Stimulated activated CD8-positive, alpha-beta memory T cell treated with anti-CD3 and anti-CD28 coated beads, Interleukin-7, amount 100 ng/mL, for 48 hours (primary cell): ENCODE measurements at places on chromosomes 7 and 10.

GRCh38 chr7:30970074-30970473 lies 6.3 kb downstream of the GHRHR start:
- DNase-seq = no peak

DNA sequence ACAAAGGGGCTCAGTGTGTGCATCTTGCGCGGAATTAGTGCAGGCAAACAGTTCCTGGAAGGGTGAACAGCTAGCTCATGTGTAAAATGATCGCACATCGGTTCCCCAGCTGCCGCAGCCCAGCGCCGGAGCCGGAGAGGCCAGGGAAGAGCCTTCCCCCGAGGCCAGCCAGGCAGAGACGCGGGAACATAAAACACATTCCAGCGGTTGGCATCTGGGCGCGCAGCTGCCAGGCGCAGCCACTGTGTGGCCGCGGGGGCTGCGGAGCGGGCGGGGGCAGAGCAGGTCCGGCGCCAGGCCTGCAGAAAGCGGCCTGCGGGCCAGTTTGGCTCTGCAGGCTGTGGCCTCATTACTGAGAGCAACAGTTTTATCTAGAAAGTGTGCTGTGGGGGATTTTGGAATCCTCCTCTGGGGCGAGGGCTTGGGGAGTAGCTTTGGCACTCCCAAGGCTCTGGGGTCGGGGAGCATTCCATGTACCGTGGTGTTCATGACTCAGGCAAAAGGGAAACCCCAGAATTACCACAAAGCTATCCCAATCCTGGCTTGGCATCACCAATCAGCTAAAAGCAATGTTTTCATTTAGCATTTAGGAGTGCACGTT lies 74.3 kb downstream of the SAMD9 start:
- no peak for DNase-seq

DNA sequence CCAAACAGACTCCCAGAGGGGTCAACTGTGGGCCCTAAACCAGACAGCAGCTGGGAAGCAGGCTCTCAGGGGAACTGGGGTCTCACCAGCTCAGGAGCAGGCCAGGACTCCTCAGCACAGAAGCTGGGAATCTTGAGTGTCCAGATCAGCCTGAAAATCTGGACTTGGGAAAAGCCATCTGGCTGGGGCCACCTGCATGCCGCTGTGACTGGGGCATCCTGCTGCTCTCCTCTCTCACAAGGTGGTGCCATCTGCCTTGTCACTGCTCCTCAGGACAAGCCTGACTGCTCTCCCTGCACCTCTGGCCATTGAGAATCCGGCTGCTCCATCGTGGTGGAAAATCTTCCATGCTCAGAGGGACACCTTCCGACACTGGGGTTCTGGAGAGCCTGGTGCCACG lies 141.4 kb downstream of the PLPP4 start:
- no peak for DNase-seq

- no peak for DNase-seq
Measured at GRCh38 chr10:86025509-86025908, 341.1 kb downstream of the GRID1 start.

DNA sequence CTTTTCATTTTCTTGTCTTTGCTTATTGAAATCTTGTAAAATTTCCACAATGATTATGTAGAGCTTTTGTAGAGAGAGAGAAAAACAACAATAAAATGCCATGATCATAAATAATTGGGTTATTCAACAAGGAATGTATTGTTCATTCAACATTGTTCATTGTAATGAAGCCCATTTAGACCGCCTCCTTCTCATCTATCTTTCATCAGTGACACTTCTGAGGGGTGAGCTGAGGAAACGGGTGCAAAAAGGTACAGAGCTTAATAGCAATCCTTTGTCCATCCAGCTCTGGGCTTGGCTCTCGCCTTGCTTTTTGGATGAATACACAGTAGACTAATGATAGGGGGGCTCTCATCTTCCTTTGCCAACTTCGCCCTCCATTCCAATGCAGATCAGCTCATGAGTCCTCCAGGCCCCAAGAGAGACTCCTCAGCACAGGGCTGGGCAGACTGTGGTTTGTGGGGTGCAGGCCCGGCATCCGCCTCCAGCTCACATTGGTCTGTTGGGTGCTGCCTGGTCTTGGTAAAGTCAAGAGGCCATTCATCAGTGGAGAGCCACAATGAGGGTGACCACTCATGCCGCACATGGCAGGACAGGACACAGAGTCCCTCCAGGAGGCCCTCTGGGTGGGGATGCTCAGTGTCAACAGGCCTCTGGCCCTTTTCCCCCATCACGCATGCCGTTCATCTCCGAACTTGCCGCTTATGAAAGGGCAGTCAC lies 17.9 kb upstream of the PPA1 start:
- DNase-seq = no peak

GRCh38 chr7:113809581-113809980 lies 109.2 kb downstream of the PPP1R3A start:
- DNase-seq = no peak
